ENCODE measurements at places on chromosomes 3 and 15.

DNA sequence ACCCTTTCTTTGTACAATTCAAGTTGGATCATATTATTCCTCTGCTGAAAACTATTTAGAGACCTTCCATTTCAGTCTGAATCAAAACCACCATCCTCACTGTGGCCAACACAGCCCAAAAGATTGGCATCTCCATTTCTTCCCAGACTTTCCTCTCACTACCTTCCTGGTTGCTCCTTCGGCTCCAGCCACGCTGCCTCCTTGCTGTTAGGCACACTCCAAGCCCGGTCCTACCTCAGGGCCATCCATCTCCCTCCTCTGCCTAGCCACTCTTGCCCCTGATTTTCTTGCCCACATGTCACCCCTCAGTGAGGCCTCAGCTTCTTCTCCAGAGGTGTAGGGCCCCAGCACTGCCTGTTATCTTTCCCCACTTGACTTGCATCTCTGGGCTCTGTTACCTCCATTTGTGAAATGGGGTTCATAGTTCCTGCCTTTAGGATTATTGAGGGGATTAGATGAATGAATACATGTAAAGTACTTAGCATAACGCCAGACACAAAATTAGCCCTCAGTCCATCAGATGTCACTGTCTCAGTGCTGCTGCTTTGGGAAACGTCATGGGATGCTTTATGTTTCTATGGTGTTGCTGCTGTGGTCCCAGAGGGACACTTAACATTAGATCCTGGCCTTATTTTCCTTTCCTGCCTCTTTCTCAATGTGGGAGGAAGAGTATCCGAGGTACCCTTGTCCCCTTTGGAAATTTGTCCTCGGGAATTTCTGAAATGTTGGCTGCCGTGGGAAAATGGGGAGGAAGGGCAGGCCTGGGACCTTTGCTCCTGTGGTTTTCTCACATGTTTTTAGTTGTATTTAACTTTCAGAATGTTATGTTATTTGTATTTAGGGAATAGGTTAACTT, 31.3 kb downstream of the SNRK start:
- no peak for DNase-seq

- DNase-seq: no peak
These were observed 32.4 kb upstream of the MTMR10 start for GRCh38 chr15:31023841-31024240.

- DNase-seq: no peak
These were observed 21.7 kb upstream of the ARID3B start for GRCh38 chr15:74519311-74519710.

GRCh38 chr3:112848196-112848595, 1.5 kb upstream of the CD200R1L start:
- no peak for DNase-seq

GRCh38 chr3:71673486-71673885, 51.7 kb downstream of the EIF4E3 start:
- no peak for DNase-seq

GRCh38 chr15:48325400-48325799, 5.8 kb upstream of the DUT start:
- DNase-seq: no peak

- DNase-seq: no peak
These were observed 469.1 kb upstream of the ARHGEF26 start for GRCh38 chr3:153652076-153652475.

DNA sequence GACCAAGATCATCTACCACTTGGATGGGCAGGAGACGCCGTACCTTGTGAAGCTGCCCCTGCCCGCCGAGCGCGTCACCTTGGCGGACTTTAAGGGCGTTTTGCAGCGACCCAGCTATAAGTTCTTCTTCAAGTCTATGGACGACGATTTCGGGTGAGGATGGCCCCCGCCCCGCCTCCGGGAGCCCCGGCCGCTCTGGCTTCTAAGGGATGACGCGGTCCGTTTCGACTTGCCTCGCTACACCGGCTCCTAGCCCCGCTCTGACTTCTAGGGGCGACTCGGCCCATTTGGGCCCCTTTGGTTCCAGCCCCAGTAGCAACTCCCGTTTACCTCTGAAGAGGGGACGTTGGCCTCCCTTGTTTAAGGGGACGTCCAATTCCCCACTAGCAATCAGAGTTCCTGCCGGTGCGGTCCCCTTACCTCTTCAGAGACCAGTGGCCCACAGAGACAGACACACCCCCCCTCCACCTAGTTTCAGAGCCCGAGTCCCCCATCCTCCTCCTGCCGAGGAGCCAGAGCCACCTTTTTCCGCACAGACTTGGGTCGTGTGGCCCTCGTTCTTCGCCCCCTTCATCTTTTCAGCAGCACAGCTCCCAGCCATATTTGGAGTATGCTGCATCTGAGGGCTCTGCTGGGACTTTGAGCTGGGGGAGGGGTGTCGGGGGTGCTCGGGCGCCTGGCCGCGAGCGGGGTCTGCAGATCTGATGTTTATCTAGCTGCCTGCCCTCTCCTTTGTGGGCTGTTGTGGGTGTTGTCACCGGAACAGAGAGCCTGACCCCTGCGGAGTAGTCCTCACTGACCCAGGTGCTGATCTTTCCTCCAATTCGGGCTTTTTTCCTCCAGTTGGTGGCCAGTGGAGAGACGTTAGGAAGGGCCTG, 706 bp downstream of the DVL3 start:
- no peak for DNase-seq

DNA sequence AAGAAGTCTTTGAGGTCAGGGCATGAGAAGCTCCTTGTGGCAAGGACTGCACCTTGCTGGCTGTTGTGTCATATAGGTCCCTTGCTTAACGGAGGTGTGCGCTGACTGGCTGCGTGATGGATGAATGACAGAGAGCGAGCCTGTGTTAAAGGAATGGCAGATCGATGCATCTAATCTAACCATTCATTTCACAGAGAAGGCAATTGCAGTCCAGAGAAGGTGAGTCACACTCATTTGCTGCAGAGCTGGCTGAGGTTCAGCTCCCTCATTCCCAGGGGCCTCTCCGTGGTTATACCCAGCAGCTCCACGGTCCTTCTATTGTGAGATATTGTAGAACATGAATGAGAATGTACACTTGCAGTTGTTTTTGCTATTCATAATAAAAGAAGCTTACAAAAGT, 289.3 kb downstream of the EPHB1 start:
- DNase-seq: no peak

- no peak for DNase-seq
These were observed 100.0 kb downstream of the PCCB start for GRCh38 chr3:136350132-136350531.

- no peak for DNase-seq
These were observed 597 bp upstream of the GBE1 start for GRCh38 chr3:81761904-81762580.

GRCh38 chr3:75303741-75304140, 360.4 kb upstream of the FRG2C start:
- DNase-seq: no peak

DNA sequence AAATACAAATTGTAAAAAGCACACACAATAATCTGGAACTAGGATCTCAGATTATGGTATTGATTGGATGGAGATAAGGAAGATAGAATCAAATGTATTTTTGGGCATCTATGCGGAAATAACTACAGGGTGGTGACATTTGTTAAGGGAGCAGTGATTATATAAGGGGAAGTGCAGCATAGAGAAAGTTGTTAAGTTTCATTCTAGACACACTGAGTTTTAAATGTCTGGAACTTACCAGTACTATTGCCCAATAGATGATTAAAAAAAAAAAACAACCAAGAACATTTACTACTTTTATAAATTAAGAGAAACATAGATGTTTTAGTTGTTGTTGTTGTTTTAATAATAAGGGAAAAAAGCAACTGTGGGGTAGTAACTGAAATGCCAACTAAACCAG, 32.1 kb upstream of the C3orf38 start:
- DNase-seq: no peak

- DNase-seq: peak; percentile 30
These were observed 52.7 kb upstream of the SPATA12 start for GRCh38 chr3:57007521-57008460.

GRCh38 chr3:15451216-15452113, 24.1 kb downstream of the EAF1 start:
- DNase-seq: no peak

- DNase-seq: no peak
These were observed 23.5 kb upstream of the ATP10A start for GRCh38 chr15:25886498-25887140.

DNA sequence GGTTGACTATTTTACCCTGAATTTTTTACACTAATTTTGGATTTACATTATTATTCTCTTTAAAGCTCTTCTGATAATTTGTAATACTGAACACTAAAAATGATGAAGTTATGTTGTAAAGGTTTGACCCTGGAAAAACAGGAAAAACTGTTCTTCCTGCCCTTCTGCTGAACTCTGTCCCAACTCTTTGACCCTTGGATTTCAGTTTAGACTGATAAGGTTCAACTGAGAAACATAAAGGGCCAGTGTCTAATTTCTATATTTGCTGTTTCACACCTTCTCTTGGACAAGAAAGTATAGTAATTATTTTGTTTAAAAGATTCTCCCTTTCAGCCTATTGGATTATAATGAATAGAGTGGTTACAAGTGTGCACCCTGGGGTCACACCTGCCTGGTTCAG, 12.8 kb upstream of the TMOD3 start:
- no peak for DNase-seq

DNA sequence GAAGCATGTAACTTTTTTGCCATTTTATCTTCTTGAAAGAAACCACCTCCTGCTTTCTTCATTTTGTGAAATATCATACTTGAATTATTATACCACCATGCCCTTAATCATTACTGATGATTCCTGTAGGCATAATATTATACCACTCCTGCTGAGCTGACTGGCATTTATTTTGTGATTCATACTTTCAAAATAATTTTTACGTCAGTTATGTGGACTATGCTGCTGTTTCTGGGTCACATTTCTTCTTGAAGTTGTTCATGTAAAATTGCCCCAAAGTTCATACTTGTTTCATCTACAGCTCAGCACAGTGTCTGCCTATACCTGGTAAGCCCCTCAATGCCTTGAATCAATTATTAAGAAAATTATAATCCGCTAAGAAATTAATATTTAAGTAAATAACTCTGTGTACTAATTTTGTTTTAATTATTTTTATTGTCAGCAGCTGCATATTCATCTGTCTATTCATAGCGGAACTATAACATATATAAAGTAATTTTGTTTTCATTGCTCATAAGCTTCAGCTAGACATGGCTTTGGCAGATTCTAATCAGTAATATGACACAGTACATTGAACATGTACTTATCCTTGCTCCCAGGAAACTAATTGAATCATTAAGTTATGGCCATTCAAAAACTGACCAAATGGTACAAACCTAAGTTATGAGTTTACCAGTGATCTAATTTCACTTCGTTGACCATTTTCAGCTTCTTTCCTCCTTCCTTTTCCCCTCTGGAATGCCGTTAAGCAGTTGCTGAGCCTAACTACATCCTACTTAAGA, 160.0 kb downstream of the NAALADL2 start:
- no peak for DNase-seq

DNA sequence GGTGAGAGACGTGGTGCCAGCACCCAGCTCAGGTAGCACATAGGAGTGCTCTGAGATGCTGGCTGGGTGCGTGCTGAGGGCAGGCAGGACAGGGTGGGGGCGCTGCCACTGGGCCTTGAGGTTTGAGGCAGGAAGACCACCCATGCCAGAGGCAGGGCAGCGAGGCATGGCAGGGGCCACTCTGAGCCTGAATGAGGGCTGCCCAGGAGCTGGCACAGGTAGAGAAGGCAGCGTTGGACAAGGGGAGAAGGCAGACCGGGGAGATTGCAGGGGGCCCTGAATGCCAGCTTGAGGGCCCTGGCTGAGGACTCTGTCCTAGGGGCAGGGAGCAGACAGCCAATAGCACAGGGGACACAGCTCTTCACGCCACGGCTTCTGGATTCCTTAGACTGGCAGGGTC, 50.2 kb downstream of the ADAMTS7 start:
- no peak for DNase-seq

- no peak for DNase-seq
These were observed 115.2 kb upstream of the TSC22D2 start for GRCh38 chr3:150292891-150293290.

Measured in hypothalamus (tissue), 51 donors.